ENCODE measurements at places on chromosomes 1 and 21. TPM values are rescaled to one million over a fixed set of nuclear protein-coding genes. Genes with fewer than 3 reads are reported as not detected.

Gene PCSK9
- 0.42 TPM for total RNA-seq

Gene COL24A1
- 3.0 TPM for total RNA-seq

Gene RAB3GAP2
- 44.2 TPM for total RNA-seq

Gene RGL1
- 51.6 TPM for total RNA-seq

Gene S100PBP
- total RNA-seq = 60.7 TPM

DNA sequence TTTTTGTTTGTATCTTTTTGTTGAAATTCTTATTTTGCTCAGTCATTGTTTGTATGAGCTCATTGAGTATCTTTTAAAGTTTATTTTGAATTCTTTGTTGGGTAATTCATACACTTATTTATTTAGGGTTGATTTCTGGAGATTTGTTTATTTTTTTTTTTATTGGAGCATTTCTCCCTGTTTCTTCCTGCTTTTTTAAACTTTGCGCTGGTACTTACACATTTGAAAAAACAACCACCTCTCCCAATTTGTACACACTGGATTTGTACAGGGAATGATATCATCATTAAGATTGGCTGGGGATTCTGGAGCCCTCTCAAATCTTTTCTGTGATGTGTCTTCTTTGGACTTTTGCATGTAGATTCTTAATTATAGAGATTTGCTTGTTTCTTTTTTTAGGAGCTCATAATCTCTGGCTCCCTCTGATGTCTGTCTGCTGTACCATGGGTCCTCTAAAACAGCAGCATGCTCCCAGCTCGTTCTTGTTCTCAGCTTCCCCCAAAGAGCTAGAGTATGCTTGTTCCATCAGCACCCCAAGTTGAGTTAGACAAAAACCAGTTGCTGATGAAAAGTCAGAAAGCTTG lies 310.7 kb downstream of the DUSP10 start:
- DNase-seq = no peak

GRCh38 chr1:226870026-226870400 lies 403 bp upstream of the PSEN2 start:
- no peak for DNase-seq

- DNase-seq = no peak
Observed at GRCh38 chr1:240515505-240515904, 96.5 kb downstream of the GREM2 start.

DNA sequence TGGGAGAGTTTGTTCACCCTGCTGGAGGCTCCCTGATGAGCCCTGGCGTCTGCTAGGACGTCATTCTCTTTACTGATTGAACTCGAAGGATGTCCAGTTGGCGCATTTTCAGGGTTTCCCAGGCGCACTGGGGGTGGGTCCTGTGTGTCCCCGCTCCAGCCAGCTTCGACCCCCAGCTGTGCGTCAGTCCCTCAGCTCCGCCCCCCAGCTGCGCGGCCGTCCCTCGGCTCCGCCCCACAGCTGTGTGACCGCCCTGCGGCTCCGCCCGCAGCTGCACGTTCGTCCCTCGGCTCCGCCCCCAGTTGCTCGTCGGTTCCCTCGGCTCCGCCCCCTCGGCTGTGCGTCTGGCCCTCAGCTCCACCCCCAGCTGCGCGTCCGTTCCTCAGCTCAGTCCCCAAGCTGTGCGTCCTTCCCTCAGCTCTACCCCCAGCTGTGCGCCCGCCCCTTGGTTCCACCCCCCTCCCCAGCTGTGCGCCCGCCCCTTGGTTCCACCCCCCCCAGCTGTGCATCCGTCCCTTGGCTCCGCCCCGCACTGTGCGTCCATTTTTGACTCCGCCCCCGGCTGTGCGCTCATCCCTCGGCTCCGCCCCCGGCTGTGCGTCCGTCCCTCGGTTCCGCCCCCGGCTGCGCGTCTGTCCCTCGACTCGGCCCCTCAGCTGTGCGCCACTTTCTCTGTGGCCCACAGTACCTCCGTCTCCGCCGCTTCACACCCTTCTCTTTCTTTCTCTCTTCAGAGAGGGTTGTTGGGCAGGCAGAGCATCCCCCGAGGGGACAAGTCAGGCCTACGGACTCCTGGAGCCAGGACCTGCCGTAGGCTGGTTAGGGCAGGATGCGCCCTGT lies 61.3 kb downstream of the FAAP20 start:
- peak; percentile 99 for DNase-seq

- DNase-seq = no peak
Observed at GRCh38 chr1:89912073-89912472, 82.8 kb upstream of the ZNF326 start.

DNA sequence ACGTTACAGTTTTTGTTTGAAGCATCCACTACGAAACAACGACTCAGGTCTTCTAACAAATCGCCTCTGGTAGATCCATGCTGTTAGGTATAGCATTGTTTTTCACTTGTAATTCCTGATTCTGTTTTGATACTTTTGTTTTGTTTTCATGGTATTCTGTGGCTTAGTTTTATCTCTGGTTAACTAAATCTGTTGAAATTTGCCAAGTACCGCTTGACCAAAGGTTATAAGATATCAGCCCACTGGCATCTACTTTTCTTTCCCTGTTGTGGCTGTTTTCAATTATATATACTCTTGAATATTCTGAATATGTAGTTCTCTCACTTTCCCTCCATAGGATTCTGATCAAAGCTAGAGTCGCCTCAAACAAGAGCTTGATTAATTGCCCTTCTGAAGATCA lies 274.8 kb upstream of the C1orf105 start:
- DNase-seq = no peak

- no peak for DNase-seq
Observed at GRCh38 chr1:180935326-180936109, 22.8 kb downstream of the KIAA1614 start.

DNA sequence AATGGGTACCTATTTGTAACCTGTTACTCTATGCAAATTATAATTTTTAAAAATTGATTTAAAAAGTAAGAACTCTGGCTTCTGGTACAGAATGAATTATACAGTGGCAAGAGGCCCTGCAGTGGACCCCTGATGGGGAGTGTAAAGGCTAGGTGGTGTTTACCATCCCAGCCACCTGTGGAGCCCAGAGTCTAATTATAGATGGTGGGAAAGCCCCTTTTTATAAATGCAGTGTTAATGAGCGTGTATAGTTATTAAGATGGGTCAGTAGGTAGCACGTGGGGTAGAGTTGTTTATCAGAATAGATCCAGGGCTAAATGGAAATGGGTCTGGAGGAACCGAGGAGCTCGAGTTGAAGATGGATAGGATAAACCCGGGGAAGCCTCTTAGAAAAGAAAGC lies 13.9 kb upstream of the PRELP start:
- no peak for DNase-seq

- no peak for DNase-seq
Observed at GRCh38 chr1:246576709-246577032, 10.4 kb downstream of the CNST start.

GRCh38 chr1:41964400-41964799 lies 45.7 kb upstream of the HIVEP3 start:
- no peak for DNase-seq

- peak; percentile 93 for DNase-seq
Observed at GRCh38 chr1:151314137-151314875, 12.9 kb downstream of the PI4KB start.

DNA sequence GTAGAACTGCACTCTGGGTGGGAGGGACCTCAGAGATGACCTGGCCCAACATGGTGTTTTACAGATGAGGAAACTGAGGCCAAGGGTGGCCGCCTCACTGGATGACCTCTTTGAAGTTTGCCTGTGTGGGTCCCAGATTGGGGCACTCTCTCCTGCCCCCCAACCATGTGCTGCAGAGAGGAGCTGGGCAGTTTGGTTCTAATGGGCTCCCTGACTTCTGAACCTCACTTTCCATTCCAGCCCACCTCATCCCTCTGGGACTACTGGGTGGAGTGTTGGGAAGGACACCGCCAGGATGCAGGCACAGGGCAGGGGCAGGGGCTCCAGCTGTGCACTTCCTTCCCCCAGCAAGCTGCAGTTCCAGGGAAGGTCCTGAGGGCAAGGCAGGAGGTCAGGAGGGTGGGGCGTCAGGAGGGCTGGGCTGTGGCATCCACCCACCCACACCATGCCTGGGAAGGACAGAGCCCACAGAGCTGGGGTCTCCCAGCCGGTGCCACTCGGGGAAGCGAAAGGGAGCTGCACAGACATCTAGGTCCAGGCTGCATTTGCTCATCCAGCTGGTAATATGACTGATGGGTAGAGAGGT lies 10.3 kb upstream of the EPS8L3 start:
- DNase-seq = peak; percentile 66

DNA sequence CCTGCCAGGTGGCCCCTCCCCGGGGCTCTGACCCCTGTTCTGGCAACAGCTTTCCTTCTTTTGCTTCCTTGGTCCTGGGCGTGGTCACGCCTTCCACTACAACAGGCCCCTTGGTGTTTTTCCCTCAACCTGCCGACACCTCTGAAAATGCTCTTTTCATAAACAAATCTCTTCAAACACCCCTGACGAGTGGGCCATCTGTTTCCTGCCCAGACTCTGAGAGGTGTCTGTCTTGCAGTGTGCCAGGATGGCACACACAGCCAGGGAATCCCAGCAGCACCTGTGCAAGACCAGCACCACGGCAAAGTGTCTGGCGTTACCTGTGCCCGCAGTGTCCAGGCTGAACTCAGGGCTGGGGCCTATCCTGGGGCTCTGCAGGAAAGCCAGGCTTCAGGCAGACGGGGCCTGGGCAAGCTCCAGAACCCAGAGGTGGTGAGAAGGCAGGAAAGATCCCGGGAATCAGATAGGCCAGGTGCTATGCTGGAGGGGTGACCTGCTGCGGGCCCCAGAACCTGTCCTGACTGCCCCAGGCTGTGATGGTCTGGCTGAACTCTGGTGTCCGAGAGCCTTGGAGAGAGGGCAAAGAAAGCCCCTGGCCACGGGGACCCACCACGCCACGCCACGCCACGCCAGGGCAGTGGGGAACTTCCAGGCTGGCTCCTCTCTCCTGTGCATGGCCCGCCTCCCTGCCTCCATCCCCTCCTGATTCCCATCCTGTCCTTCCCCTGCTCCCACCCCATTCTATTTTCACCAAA lies 88.9 kb downstream of the SIK1 start:
- no peak for DNase-seq

DNA sequence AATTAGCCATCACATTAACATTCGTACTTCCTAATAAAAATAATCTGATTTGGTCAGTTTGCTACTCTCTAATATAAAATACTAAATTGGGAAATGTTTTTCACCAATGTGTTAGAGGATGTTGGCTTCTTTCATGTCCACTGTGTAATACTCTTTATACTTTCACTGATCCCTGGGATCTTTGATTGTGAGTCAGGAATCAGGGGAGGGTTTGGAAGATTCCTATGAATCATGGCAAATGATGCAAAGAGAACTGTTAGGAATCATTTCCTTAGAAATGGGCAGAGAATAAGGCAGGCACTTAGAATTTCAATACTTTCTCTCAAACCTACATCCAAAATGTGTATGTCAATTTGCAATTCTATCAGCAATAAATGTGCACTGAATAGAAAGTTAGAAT lies 31.0 kb downstream of the KRTAP24-1 start:
- no peak for DNase-seq

DNA sequence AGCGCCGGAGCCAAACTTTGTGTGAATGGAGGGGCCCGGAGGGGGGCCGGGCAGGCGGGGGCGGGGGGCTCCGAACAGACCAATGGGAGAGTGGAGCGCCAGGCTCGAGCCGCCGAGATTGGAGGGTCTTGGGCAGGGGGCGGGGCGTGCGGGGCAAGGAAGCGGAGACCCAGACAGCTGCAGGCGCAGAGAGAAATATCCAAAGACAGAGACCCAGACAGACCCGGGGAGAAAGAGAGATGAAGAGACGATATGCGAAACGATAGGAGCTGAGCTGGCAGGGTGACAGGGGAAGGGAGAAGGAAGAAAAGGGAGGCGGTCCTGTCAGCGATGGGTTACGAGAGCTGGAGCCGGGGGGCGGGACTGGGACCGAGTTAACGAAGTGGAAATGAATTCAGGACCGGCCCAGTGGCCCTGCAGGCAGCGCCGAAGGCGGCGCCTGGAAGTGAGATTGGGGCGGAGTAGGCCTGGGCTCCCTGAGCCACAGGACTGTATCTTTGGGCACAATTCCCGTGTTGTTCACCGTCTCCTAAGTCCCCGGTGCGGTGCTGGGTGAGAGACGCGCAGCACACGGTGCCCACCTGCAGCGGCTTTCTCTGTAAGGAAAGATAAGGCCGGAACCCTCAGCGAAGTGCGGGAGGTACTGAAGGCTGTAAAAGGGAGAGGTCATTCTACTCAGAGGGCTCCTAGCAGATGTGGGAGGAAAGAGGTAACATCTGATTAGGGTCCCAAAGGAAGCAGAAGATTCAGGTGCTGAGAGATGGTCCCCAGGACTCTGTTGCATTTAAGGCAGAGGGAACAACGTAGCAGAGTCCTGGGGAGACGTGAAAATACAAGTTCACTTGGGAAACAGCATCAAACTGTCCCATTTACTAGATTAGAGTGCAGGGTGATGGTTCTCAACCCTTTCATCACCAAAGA lies 543 bp upstream of the KCNJ10 start:
- DNase-seq = peak; percentile 89

GRCh38 chr1:228205526-228206436 lies 2.1 kb upstream of the OBSCN start:
- DNase-seq = peak; percentile 53

GRCh38 chr1:79369091-79369490 lies 362.6 kb upstream of the ADGRL4 start:
- DNase-seq = no peak

DNA sequence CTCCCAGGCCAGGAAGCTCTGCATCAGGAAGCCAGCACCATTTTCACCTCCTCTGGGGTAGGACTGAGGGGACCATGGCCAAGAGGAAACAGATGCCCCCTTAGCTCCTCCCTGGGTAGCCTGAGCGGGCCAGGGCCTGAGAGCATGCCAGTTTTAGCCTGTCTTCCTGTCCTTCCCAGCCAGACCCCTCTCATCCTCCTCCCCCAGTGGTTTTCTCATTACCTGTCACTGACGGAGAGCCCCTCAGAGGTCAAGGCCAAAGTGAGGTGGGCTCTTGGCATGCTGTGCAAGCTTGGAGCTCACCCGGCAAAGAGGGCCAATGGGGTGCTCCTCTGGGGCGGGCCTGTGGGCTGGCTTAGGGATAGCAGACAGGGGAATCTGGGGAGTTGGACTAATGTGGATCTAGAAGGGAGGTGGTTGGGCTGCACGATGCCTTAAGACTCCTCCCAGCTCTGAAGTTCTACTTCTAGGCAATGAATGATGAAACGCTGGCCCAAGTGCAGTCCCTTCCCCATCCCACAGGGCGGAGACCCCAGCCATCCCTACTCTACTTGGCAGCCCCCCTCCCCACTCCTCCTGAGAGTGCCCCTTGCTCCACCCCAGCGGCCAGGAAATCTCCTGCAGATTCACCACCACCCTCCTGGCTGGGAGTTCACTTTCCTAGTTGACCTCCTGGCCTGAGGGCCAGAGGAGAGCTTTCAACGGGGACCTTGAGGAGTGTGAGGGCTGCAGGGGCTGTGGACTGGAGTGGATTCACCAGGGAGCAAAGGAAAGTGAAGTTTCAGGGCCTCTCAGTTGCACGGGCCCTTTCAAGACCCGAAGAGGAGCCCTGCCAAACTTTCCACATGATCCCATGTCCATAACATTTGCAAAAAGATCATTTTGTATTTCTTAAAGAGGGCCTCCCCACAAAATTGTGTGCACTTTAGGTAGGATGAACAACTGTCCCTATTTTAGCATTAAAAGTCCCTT lies 9.4 kb upstream of the LMNA start:
- DNase-seq = no peak

- no peak for DNase-seq
Observed at GRCh38 chr1:78640462-78640861, 9.2 kb upstream of the IFI44 start.

GRCh38 chr1:218219460-218219859 lies 65.6 kb upstream of the RRP15 start:
- no peak for DNase-seq

Measured in aorta (tissue), 5 donors.